ENCODE measurements at places on chromosomes 2 and 18. TPM values are rescaled to one million over a fixed set of nuclear protein-coding genes. Genes with fewer than 3 reads are reported as not detected.

- DNase-seq: no peak
Observed at GRCh38 chr18:2627821-2628276, 27.7 kb upstream of the SMCHD1 start.

RAX gene
- polyA plus RNA-seq: not detected

GRCh38 chr18:72456802-72457201, 87.3 kb downstream of the CBLN2 start:
- DNase-seq: no peak

STRN gene
- 18.0 TPM for polyA plus RNA-seq

GRCh38 chr2:95574506-95574905, 17.3 kb upstream of the TRIM43 start:
- DNase-seq: no peak

- DNase-seq: no peak
Observed at GRCh38 chr2:206438196-206438724, 5.1 kb upstream of the ADAM23 start.

- DNase-seq: no peak
Observed at GRCh38 chr2:48685126-48685525, 67.5 kb downstream of the GTF2A1L start.

ODC1 gene
- 167 TPM for polyA plus RNA-seq

- peak; percentile 9 for DNase-seq
Observed at GRCh38 chr18:1048032-1048431, 143.4 kb downstream of the ADCYAP1 start.

DNA sequence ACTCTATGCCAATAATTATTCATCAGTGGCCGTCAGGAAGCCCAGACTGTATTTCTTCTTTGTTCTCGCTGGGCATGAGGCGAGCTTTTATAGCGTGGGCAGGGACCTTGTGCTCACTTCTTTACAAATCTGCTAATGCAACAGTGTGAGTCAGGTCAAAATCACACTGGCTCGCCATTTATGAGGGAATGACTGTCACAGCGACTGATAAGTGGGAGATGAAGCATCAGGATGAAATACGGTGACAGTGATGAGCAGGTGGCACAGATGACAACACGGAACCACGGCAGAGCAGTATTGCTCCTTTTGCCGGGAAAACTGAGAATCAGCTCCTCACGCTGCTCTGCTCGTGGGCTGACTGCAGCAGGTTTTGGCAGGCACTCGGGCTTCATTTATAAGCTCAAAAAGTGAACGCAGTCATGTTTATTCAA, 20.5 kb downstream of the TYMS start:
- no peak for DNase-seq

DNA sequence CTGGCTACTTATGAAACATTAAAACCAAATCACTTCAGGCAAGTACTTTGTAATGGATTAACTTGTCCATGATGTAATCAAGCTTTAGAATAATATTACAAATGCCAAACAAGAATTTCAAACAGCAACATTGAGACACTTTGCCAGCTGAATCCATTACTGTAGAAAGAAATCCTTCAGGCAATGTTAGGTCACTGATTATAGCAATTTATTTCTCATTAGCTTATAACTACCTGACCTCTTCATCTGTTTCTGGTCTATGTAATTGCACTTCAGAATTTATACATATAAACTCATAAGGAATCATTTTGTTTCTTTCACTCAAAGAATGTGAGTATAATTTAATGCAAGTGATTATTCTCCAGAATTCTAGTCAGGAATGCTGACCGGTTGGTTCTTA, 692.6 kb upstream of the TMEFF2 start:
- no peak for DNase-seq

DNA sequence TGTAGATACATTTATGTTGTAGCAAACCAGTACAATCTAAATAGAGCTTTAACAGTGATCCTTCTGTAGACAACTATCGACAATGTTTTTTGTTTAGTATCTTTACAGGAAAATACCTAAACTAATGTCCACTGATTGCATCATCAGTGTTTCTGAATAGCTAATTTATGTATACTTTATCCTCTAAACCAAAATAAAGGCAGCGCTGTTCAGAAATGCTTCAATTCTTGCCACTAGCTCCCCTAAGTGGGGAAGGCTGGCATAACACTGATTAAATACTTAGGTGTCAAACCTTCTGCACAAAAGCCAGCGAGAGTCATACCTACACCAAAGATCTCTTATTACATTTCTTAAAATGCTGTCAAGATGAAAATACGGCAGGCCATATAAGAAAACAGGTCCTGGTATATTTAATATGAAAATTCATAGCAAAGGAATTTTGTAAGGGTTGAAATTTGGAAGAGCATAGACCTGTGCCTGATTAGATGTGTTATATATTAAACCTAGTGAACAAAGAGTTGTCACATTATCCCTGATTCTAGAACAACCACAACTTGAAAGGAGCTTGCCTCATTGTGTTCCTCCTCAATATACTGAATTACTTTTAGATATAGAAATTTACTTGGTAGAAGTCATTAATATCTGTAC, 1693.4 kb upstream of the SLC39A10 start:
- no peak for DNase-seq

- no peak for DNase-seq
Observed at GRCh38 chr18:69882965-69883668, 64.6 kb downstream of the CD226 start.

DNA sequence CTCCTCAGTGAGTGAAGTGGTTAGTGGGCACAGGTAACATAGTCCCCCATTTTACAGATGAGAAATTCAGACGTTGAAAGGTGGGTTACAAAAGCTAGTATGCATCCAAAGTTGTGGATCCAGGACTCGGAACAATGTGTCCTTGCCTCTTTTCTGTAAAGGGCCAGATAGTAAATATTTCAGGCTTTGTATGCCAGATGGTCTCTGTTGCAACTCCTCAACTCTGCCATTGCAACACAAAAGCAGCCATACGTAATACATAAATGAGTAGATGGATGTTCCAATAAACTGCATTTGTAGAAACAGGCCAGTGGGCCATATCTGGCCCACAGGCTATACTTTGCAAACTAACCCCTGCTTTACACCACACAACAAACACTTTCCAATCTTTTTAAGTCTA, 166.6 kb upstream of the PKDCC start:
- DNase-seq: no peak

GRCh38 chr2:197805715-197806633, 1.6 kb downstream of the PLCL1 start:
- DNase-seq: no peak

COL4A3 gene
- polyA plus RNA-seq: 0.23 TPM

DNA sequence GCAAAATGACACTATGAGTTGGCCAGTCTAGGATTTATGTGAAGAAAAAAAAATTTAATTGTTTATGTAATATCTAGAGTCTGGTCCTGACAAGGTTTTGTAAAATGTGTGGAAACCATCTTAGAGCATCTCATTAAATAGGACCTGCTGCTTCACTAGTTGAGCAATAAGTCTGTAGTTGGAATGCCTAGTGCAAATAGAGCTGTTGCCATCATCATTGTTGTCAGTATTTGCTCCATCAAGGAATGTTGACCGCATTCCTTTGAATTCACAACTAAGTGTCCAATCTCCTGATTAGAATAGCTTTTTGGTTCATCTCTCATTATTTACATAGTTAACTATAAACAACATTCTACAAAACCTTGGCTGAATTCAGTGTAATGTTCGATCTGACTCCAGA, 32.2 kb upstream of the RPE start:
- no peak for DNase-seq

MAP2 gene
- 3.5 TPM for polyA plus RNA-seq

- no peak for DNase-seq
Observed at GRCh38 chr2:85920810-85921545, 32.2 kb upstream of the ST3GAL5 start.

GAD1 gene
- polyA plus RNA-seq: 0.25 TPM

DNA sequence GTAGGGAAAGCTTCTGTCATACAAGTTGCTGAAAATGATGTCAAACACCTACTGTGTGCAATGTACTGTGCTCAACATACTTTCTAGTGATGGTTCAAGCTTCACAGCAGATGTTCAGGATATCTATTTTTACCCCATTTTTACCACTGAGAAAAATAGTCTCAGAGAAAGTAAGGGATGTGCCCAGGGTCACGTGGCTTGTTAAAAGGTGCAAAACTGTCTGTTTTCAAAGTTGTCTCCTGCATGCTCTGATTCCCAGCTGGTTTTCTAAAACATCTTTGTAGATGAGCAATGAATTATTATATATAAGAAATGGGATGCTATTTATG, 145.5 kb upstream of the LHCGR start:
- DNase-seq: no peak

- DNase-seq: no peak
Observed at GRCh38 chr2:128799284-128799552, 480.6 kb upstream of the HS6ST1 start.

- DNase-seq: no peak
Observed at GRCh38 chr18:31225668-31226067, 63.0 kb upstream of the DSC1 start.

SOX11 gene
- 0.40 TPM for polyA plus RNA-seq
